Activated T-cell treated with anti-CD3 and anti-CD28 coated beads for 48 hours (primary cell): ENCODE measurements at places on chromosomes 4 and X.

DNA sequence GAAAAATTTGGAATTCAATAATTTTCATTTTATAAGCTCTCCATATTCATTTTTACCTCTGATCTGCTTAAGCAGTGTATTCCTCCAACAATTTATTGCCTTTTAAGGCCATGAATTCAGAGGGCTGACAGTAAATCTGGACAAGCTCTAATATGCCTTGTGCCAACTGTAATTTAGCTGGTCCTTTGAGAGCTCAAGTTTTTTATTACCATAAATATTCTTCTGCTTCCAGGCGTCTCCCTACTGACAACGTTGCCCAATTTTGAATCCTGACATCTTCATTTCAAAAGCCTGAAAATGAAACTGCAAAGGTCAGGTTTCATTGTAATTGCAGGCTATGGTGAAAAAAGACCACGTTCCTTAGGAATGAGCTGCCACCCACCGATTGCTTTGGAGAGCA, 95.8 kb upstream of the GEMIN8 start:
- no peak for DNase-seq

- no peak for DNase-seq
Observed at GRCh38 chr4:1348014-1348513, 1.1 kb downstream of the UVSSA start.

GRCh38 chr4:89248879-89249281, 58.7 kb downstream of the GPRIN3 start:
- no peak for DNase-seq

- no peak for DNase-seq
Observed at GRCh38 chrX:117835034-117835433, 281.6 kb downstream of the KLHL13 start.

DNA sequence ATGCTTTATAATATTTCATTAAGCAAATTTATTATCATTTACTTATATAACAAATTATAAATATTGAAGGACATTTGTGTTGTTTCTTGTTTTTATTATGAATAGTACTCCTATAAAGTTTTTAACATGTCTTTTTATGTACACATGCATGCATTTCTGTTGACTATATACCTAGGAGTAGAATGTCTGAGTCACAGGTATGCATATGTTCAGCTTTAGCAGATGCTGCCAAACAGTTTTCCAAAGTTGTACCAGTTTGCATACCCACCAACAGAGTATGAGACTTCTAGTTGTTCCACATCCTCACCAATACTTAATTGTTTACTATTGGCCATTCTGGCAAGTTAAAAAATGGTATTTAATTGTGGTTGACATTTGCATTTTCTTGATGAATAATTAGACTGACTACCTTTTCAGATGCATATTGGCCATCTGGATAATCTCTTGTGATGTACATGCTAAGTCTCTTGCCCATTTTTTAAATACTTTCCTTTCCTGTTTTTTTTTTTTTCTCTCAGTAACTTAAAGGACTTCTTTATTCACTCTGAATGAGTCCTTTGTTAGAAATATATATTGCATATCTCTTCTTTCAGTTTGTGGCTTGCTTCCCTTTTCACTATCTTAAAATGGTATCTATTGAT, 132.2 kb upstream of the TRIM2 start:
- no peak for DNase-seq

DNA sequence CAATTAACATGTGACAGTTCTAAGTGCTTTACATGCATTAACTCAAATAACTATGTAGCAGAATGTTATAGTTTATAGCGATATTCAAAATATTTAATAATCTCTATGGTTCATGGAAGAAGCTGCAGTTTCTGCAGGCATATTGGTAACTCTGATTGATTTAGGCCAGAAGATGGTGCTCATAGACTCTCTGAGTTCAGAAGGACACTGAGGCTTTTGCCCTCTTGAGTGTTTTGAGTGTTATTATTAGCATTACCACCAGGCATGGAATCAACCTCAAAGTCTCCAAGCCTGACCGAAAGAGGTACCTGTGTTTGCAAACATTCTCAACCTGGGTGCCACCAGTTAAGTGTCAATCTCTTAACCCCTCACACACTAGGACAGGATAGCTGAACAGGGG, 792.3 kb upstream of the PCDH7 start:
- DNase-seq: no peak

DNA sequence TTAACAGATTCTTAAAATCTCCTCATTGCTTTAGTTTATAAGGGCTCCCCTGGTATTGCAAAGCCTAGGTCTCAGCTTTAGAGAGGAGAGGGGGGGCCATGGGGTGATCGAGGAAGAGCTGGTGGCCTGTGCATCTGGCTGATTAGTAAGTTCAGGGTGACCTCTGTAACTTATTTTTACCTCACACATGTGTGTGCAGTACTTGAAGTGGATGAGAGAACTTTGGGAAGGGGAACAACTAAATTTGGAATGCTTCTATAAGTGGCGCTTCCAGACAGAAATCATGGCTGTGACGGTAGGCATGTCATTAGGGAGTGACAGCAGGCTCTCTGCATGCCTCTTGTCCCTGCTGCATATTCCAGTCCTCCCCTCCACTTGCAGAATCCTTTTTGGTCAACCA, 41.9 kb downstream of the FRAS1 start:
- DNase-seq: no peak

- no peak for DNase-seq
Observed at GRCh38 chr4:151199319-151200190, 77.4 kb upstream of the PRSS48 start.

DNA sequence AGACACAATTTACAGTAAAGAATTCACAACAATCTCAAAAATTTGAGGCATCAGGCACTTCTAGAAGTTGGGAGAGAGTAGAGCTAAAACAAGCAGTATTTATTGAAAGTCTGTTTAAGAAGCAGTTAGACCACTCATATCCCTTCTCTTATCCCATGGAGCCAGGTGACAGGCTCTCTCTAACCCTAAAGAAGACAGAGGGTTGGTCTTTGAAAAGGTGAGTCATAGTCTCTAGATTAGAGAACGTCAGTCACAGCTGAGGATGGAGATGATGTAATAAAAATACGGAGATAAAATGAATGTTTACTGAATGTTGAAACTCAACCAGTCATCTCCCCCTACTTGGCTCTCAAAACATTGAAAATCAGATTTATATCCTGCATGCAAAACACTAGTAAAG, 223.8 kb downstream of the CHIC2 start:
- DNase-seq: no peak

DNA sequence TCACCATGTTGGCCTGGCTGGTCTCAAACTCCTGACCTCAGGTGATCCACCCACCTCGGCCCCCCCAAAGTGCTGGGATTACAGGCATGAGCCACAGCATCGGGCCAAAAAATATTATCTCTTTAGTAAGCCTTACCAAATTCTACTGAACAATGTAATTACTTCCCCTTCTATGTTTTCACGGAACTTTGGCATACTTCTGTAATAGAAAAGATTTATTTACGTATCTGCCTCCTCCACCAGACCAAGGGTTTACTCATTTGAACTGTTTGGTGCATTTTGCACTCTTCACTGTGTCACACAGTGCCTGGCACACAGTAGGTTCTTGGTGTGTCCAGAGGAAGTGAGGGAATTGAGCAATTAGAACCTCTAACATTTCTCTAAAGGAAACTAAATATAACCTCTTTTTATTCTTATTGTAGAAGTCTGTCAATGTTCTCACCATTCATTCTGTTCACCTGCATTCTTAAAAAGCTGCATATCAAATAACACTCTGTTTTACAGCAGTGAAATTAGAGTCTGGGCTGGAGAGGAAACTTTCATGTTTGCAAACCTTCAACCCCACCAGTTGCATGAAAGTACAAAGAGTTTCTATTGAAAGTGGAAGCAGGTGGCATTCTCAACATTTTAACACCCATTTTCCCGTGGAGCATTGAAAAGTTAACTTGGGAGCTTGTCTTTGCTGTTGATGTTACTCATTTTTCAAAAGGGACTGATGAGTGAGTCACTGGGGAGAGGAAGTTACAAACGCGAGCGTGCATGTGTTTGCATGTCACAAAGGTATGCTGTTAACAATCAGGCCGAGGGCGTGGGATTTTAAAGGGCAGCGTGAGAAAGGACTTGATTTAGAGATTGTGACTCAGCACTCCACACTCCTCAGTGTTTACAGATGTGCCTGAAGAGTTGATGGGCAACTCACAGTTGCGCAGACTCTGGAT, 314.1 kb downstream of the STK32B start:
- DNase-seq: no peak

GRCh38 chr4:95106408-95106928, 348.7 kb downstream of the BMPR1B start:
- DNase-seq: no peak

DNA sequence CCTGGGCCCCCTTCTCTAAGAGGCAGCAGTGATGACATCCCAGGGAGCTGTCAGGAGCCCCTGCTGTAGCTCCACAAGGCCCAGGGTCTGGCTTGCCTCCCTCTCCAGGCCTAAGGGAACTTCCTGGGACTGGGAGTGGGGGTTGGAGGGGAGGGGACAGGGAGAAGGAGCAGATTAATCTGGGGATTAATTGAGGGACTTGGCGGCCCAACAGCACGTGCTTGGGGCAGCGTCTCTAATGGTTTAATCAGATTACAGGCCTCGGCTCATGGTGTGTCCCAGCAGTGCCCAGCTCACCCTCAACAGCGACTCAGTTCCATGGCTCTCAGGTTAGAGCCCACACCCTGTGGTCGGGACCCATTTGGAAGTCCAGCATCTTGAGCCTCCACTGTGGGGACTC, 47.9 kb downstream of the EFNB1 start:
- DNase-seq: no peak

DNA sequence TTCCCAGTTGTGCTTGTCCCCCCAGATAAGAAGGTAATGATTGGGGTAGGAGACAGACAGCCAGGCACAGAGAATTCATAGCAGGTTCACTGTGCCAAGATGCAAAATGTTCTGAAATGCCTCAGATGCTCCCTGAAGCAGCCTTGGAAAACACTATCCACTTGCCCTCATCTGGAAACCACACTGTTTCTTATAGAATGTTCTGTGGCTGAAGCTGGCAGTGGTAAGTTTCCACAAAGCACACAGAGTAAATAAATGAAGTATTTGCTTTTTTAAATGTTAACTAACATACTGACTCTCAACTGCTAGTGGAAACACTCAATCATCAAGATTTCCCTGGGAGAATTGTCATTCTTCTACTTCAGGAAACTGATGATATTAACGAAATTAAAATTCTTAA, 311.4 kb downstream of the PRDM5 start:
- no peak for DNase-seq

DNA sequence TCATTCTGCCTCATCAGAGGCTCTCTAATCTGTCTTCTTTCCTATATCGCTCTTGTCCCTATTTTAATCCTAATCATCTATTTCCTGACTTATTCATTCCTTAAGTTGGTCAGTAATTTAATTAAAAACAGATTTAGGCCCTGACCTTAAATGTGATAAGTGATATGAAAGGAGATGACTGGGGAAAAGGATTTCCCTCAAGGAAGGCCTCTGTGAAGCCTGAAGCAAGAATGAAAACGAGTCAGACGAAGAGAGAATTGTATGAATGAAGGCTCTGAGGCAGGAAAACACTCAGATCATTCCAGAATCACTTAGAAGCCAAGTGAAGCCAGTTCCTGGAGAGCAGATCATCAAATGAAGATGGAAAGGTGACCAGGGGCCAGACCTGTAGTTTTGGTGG, 22.1 kb downstream of the PKD2 start:
- DNase-seq: no peak
